AG09309 (cell line): ENCODE measurements at places on chromosomes 1 and 21.

- no peak for DNase-seq
These were observed 7.4 kb upstream of the KCNN3 start for GRCh38 chr1:154877370-154877974.

DNA sequence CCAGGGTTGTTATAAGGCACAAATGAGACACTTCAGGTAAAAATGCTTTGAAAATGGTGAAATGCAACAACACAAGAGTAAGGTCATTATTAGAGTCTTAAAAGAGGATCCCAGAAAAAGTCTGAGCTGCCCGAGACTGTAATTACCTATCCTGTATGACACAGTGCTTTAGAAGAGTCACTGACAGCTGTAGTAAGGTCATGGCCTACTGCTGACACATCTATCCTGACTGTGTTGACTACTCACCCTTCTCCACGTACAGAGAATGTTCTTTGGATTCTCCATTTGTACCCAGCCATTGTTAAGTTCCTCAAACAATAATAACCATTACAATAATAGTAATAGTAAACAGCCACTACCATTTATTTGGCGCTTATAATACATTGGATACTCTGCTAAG is 104.4 kb downstream of the CACHD1 start:
- DNase-seq: no peak

- no peak for DNase-seq
These were observed 159.4 kb downstream of the RWDD3 start for GRCh38 chr1:95393434-95393833.

DNA sequence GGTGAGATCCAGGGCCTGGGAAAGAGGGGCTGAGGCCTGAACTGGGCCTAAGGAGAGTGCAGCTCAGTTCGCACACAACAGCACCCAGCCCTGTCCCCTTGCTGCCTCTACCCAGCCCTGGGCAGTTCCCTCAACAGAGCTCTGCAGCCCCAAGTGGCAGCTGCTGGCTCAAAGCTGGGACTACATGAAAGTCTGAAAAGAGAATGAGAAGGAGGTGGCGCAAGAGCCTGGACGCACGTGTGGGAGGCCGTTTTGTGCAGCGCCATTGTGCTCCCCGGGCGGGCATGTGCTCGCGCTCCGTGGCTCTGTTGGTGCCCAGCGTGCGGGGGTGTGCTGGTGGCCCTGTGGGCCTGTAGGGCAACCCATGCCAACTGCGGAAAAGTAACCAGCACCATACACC is 10.3 kb downstream of the GPR37L1 start:
- no peak for DNase-seq

- no peak for DNase-seq
These were observed 50.0 kb upstream of the DMRTB1 start for GRCh38 chr1:53409233-53409632.

DNA sequence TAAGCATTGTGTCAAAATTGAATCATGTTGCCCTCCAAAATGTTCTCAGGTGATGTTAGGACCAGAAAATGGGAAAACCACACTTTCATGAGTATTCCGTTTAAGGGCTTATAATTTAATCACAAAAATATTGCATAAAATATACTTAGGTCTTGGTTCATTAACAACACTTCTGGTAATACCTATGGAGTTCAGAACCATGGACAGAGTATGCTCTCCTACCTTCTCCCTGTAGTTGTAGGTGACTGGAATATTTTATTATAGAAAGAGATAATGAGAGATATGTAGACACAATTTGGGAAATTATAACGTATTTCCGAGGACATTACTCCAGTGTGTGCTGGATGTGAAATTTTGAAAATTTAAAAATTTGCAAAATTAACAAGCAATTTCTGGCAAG is 232.5 kb downstream of the NCAM2 start:
- no peak for DNase-seq

DNA sequence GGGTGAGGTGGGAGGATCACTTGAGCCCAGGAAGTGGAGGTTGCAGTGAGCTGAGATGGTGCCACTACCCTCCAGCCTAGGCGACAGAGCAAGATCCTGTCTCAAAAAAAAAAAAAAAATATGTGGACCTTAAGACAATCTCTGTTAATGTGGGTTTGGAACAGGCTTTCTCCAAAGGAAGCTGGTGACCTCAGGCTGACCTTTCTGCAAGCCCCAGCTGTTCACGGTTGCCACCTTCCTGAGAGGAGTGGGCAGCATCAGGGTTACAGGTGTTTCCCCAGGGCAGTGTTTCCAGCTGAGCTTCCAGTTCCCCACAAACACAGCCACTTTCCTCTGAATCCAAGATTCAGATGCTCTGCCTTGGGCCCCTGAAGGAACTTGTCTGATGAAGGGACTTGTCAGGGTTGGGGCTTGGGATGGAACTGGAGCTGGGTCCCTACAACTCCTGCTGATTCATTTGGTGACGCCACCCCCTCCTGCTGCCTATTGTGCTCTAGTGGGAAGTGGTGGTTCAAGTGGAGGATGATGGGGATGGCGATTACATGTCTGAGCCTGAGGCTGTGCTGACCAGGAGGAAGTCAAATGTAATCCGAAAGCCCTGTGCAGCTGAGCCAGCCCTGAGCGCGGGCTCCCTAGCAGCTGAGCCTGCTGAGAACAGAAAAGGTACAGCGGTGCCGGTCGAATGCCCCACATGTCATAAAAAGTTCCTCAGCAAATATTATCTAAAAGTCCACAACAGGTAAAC is 1.9 kb downstream of the ZBTB48 start:
- no peak for DNase-seq

DNA sequence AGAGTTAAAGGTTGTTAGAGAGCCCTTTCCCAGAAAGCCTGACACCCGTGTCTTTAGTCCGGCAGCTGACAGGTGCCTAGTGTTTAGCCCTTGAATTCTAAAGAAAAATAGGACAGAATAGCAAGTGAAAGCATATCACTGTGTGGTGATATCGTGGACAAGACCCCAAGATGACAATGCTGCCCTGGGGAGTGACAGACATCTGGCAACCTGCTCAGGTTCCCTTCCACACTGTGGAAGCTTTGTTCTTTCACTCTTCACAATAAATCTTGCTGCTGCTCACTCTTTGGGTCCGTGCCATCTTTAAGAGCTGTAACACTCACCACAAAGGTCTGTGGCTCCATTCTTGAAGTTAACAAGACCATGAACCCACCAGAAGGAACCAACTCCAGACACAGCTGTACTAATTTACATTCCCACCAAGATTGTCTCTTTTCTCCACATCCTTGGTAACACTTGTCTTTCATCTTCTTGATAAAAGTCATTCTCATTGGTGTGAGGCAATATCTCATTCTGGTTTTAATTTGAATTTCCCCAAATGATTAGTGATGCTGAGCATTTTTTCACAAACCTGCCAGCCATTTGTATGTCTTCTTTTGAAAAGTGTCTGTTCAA is 107.6 kb upstream of the SGIP1 start:
- no peak for DNase-seq

DNA sequence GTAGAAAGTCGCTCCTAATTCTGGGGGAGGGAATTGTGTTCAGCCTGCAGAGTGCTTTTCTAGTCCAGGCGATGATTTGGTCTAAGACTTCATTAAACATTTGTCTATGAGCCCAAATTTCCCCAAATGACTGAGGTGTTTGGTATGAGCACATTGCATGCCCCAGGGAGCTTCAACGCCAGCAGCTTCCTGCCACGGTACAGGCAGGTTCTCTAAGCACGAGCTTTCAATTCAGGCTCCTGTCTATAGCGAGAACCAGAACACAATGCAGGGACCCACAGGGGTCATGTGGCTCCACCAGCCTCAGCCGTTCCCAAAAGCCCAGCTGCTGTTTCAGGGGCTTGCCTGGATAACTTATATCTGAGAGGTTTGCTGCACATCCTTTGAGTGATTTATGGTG is 34.1 kb upstream of the H6PD start:
- DNase-seq: no peak

DNA sequence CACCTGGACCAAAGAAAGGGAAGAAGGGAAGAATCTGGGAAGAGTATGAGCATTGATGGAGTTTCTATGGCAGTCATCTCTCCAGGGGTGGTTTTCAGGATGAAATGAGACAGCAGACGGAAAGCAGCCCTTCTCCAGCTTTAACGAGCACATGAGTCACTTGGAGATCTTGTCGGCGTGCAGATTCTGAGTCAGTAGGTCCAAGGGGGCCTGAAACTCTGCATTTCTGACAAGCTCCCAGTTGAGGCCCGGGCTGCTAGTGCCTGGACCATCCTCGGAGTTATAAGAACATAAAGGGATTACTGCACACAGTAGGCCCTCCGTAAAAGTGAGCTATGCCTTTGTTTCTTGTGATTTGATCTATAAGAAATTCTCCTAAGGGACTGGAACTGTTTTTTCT is 17.6 kb downstream of the HSPG2 start:
- DNase-seq: no peak
